Mesenchymal stem cell (in vitro differentiated cells and primary cell): ENCODE measurements at places on chromosomes 6 and 20.

- peak; percentile 34 for DNase-seq
- H3K27ac ChIP-seq: no peak overlapping the region
- H3K36me3 ChIP-seq: no peaks in the 10 kb centered on the region
- H3K27me3 ChIP-seq: peaks cover 7% of the 10 kb centered on the region
- H3K4me1 ChIP-seq: peaks cover 3% of the 10 kb centered on the region
These were observed 36.3 kb upstream of the DACT2 start for GRCh38 chr6:168355716-168356522.

- no peaks in the 10 kb centered on the region for H3K4me1 ChIP-seq
- H3K4me3 ChIP-seq: no peak overlapping the region
- H3K27me3 ChIP-seq: no peaks in the 10 kb centered on the region
- DNase-seq: no peak
These were observed 196.3 kb upstream of the MARCKS start for GRCh38 chr6:113660819-113661218.

GRCh38 chr6:11683871-11684270 lies 94.7 kb downstream of the ADTRP start:
- H3K27me3 ChIP-seq: no peaks in the 10 kb centered on the region
- H3K4me1 ChIP-seq: peaks cover 6% of the 10 kb centered on the region
- H3K36me3 ChIP-seq: no peaks in the 10 kb centered on the region
- no peak overlapping the region for H3K4me3 ChIP-seq

DNA sequence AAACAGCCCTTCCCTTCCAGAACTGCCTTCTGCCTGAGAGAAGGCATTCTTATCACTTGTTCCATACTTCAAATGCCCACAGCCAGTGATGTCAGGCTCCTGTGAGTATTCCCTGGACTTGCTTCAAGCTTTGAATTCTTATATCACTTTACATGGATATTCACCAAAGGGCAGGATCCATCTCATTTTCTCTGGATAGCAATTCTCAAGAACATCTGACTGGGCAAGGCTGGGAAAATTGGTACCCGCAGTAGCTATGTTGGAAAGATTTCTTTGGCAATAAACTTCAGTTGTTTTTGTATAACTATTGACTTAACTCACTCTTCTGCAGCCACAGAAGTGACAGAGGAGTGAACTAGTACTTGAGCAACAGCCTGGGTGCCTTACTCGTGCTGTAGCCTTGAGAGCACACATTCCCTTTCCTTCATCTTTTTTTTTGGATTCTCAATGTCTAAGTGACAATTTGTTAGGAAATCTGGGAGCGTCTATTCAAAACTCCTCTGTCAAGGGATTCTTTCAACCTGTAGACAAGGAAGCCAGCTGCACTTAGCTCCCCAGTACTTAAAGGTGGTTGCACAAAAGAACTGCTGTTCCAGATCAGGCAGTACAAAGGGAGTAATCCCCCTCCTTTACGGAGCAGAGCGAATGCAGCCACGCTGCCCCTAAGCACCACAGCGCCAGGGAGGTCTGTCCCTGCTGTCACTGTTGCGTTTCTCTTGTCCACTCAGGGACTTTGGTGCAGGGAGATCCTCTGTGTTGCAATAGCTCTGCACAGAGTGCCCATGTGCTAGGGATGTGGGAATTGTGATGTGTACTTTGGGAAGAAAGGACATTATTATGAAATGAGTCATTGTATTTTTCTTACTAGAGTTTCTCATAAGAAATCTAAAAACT lies 69.6 kb downstream of the JAG1 start:
- no peaks in the 10 kb centered on the region for H3K36me3 ChIP-seq
- peak overlapping the region; percentile 46 for H3K4me3 ChIP-seq
- H3K27ac ChIP-seq: peak overlapping the region; percentile 63
- H3K4me1 ChIP-seq: peaks cover 8% of the 10 kb centered on the region
- H3K27me3 ChIP-seq: no peaks in the 10 kb centered on the region

DNA sequence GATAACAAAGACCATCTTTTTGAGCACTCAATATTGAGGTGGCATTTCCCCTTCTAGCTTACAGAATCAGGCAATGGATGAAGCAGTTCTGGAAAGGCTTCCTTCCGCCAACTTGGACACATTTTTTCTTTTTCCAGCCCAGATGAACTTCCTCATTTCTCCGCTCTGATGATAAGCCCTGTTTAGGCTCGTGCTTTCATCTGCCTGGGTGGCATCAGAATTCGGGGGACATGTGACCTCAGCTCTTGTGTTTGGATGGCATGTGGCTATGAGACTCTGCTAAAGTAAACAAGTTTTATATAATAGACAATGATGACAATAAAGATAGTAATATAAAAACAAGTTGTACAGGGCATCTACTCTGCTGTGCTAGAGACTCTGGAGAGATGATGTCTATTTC lies 796.7 kb downstream of the DHX35 start:
- H3K4me1 ChIP-seq: no peaks in the 10 kb centered on the region
- H3K36me3 ChIP-seq: no peaks in the 10 kb centered on the region
- H3K27me3 ChIP-seq: no peaks in the 10 kb centered on the region
- no peak for DNase-seq
- no peak overlapping the region for H3K27ac ChIP-seq
- H3K4me3 ChIP-seq: no peak overlapping the region

- H3K27me3 ChIP-seq: peaks cover 45% of the 10 kb centered on the region
- no peak overlapping the region for H3K4me3 ChIP-seq
- no peaks in the 10 kb centered on the region for H3K36me3 ChIP-seq
- DNase-seq: no peak
- H3K4me1 ChIP-seq: no peaks in the 10 kb centered on the region
- H3K27ac ChIP-seq: no peak overlapping the region
These were observed 188.3 kb upstream of the KCNG1 start for GRCh38 chr20:51211191-51211590.

GRCh38 chr6:126657561-126658175 lies 317.8 kb downstream of the CENPW start:
- no peak overlapping the region for H3K27ac ChIP-seq
- H3K36me3 ChIP-seq: no peaks in the 10 kb centered on the region
- no peaks in the 10 kb centered on the region for H3K27me3 ChIP-seq

- peaks cover 8% of the 10 kb centered on the region for H3K4me1 ChIP-seq
- peak overlapping the region; percentile 47 for H3K4me3 ChIP-seq
- H3K27ac ChIP-seq: no peak overlapping the region
- H3K36me3 ChIP-seq: no peaks in the 10 kb centered on the region
- no peak for DNase-seq
These were observed 77.0 kb downstream of the CAP2 start for GRCh38 chr6:17470202-17470937.

DNA sequence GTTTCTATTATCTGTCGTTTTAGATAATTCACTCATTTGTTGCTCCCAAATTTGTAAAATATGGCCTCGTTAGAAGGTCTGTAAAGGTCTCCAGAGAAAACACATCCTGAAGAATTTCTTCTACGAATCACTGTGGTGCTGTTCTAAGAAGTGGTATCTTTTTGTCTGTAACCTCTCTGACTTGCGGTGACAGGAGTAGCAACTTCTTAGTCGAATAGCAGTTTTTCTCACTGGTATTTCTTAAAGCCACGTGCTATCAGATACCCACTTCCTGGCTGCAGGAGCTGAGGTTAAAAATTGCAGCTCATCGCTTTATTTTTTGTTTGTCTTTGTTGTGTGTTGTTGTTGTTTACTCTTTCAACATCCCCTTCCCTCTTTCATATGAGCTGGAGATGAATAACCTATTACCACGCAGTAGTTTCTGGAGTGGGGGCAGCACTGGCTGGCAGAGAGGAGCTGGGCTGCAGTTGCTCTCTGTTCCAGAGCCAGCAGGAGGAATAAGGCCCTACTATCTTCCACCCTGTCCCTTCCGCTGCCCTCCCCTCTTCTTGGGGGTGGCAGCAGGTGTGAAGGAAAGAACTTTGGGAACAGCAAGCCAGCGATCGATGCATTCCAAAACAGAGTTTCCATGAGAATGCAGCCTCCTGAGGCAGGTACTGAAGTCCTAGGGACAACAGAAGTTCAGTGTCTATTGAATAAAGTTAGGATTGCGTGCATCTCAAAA lies 64.7 kb downstream of the C6orf118 start:
- no peak overlapping the region for H3K4me3 ChIP-seq
- no peak for DNase-seq
- H3K36me3 ChIP-seq: no peaks in the 10 kb centered on the region
- no peaks in the 10 kb centered on the region for H3K27me3 ChIP-seq

- H3K36me3 ChIP-seq: no peaks in the 10 kb centered on the region
- no peak overlapping the region for H3K4me3 ChIP-seq
- no peak overlapping the region for H3K27ac ChIP-seq
These were observed 390.5 kb upstream of the CNR1 start for GRCh38 chr6:88556663-88557062.

GRCh38 chr6:37647765-37648085 lies 50.0 kb downstream of the MDGA1 start:
- peaks cover 19% of the 10 kb centered on the region for H3K36me3 ChIP-seq
- DNase-seq: no peak
- no peak overlapping the region for H3K27ac ChIP-seq
- H3K27me3 ChIP-seq: peaks cover 56% of the 10 kb centered on the region

- no peak overlapping the region for H3K4me3 ChIP-seq
- peaks cover 12% of the 10 kb centered on the region for H3K4me1 ChIP-seq
- H3K36me3 ChIP-seq: no peaks in the 10 kb centered on the region
These were observed 1.2 kb downstream of the GPR6 start for GRCh38 chr6:109979033-109979921.

DNA sequence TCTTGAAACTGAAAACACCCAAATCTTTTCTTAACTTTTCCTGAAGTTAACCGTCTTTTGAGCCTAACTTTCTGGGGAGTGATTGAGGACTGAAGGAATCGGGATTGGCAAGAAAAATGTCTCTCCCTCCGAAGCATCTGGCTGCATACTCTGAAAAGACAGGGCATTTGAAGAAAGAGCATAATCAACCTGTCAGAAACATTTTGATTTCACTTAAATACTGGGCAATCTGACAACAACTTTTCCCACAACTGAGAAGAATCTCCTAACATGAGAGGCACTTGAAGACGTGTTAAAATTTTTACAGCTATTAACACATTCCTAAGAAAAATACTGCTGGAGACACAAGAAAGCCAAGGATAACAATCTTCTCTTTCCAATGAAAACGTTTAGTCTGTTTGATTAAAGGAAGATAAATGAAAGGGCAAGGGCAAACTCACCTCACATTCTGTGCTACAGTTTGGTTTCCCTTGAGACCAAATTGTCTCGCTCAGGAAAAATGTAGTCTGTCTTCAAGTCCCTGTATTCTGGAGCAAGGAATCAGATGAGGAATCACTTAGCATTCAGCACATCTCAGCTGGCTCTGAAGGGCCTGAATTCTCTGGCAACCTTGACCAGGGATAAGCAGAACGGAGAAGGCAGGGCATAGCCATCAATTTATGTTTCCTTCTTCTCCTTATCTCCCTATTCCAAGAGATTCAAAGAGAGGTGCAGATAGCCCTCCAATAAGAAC lies 76.1 kb downstream of the TBX18 start:
- H3K4me3 ChIP-seq: no peak overlapping the region
- no peak overlapping the region for H3K27ac ChIP-seq
- no peaks in the 10 kb centered on the region for H3K4me1 ChIP-seq

DNA sequence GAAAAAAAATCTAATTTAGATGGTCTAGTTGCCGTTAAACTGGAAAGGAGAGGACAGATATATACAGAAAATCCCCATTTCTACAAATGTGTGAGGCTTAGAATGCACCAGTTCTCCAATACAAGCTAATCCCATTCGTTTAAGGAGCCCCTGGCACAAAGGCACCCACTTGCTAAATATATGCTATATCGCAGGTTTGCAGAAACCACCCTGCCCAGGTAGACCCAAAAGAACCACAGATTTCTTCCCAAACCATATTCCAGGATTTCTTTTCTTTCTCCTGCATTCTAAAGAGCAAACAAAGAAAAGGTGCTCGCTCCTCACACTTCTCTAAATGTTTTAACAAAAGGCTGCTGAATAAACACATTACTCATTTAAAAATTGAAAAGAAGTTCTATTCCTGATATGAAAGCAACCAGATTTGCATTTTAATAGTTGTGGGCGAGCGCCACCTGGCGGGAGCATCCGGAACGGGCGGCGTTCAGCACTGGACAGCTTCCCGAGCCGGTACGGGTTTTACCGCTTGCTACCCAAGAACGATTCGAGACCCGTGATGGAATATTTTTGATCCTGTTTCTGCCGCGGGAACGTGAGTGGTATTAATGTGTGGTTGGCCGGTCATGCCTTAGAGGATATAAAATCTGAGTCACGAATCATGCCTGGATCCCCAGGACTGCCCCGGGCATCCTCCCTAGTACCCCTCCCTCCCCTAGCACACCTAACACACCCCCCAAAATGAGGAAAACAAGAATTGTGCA lies 2.1 kb downstream of the PTPRT start:
- peaks cover 3% of the 10 kb centered on the region for H3K4me1 ChIP-seq
- no peaks in the 10 kb centered on the region for H3K36me3 ChIP-seq
- peak overlapping the region; percentile 44 for H3K4me3 ChIP-seq
- peaks cover 36% of the 10 kb centered on the region for H3K27me3 ChIP-seq
- DNase-seq: peak; percentile 30

GRCh38 chr6:124888581-124889371 lies 73.5 kb upstream of the RNF217 start:
- peak; percentile 62 for DNase-seq
- peak overlapping the region; percentile 64 for H3K4me3 ChIP-seq
- H3K4me1 ChIP-seq: peaks cover 11% of the 10 kb centered on the region
- peak overlapping the region; percentile 99 for H3K27ac ChIP-seq
- no peaks in the 10 kb centered on the region for H3K27me3 ChIP-seq

GRCh38 chr6:50381099-50381415 lies 331.3 kb upstream of the DEFB112 start:
- H3K27me3 ChIP-seq: no peaks in the 10 kb centered on the region
- no peak for DNase-seq
- H3K4me3 ChIP-seq: no peak overlapping the region
- no peaks in the 10 kb centered on the region for H3K36me3 ChIP-seq
- H3K4me1 ChIP-seq: no peaks in the 10 kb centered on the region

DNA sequence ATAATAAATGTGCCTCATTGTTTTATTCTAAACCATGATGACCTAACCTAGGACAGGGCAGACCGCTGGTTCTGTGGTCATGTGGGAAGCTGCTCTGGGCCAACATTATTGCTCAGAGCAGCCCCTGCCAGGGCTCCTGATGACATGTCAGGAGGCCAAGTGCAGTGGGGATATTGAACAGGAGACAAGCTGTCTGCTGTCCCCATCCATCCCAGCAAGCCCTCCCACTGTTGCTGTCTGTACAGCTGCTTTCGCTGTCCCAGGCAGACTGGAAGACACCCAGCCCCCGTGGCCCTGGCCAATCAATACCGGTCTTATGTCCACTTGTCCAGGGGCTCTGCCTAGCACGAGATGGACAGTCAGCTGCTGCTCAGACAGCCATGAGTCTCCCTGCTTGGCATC lies 43.2 kb upstream of the FNDC1 start:
- no peak for DNase-seq
- no peak overlapping the region for H3K4me3 ChIP-seq
- H3K36me3 ChIP-seq: no peaks in the 10 kb centered on the region
- H3K27me3 ChIP-seq: peaks cover 25% of the 10 kb centered on the region
- no peak overlapping the region for H3K27ac ChIP-seq
